ENCODE measurements at places on chromosomes 7 and 10.
A peak's percentile ranks its signal among the peaks of the same experiment; 100 is the strongest.

DNA sequence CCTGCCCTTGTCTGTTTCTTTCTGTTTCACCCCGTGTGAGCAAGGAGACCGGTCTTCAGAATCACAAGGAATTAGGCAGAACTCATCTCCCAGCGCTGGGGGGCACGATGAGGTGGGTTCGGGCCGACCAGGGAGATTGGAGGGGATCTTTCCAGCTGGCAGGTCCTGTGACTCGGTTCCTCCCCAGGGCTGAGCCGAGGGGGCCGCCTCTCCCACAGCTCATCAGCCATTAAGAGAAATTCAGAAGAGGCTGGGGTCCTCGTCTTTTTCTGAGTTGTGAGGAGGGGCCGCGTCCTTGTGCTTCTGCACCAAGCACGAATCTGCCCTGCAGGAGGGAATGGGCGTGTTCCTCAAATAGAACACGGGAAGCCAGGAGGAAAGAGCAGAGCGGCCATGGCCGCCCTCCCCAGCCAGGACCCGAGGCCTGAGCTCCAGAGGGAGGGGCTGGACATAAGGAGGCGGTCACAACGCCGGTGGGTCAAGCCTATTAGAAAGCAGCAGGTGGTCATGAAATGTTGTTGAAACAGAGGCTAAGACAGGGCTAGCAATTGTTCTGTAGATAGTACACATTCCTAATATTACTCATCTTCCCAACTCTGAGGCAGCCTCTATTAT, 125.3 kb downstream of the ADARB2 start:
- DNase-seq: no peak

- peak; percentile 40 for DNase-seq
Measured at GRCh38 chr10:49082766-49083165, 32.6 kb downstream of the VSTM4 start.

DNA sequence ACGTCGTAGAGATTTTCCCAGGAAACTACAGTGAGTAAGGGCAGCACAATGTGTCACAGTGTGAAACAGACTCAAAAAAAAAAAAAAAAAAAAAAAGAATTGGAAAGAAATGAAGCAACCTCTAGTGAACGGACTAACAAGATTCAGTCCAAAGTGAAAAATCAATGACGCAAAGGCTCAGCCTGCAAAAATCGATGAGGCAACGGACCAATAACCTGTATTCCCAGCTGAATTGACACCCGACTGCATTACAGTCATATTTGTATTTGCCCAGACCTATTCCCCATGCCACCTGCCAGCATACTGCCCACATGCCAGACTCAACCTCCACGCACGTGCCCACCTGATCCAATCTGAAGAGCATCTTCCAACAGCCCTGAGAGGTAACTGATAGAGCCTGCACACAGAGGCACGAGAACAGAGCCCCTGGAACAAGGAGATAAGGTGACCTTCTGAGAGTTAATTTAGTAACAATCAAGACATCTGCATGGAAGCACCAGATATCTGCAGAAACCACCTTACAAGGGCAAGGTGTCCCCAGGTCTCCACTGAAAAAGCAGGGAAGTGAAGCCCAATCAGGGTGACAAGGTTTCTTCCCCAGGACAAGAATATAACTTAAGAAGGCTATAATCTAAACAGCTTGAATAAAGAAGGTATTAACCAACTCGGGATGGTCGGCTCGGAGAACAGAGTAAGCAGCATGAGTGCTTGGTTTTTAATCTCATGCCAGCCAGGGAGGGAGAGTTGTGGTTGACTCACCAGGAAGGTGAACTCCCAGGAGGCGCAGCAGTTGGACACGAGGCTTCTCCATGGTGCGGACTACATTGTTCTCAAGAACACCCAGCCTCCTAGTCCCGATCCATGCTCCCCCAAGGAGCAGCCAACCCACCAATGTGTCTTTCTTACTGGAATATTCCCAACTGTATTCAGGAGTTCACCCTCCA, 48.5 kb downstream of the PLXNA4 start:
- DNase-seq: no peak

DNA sequence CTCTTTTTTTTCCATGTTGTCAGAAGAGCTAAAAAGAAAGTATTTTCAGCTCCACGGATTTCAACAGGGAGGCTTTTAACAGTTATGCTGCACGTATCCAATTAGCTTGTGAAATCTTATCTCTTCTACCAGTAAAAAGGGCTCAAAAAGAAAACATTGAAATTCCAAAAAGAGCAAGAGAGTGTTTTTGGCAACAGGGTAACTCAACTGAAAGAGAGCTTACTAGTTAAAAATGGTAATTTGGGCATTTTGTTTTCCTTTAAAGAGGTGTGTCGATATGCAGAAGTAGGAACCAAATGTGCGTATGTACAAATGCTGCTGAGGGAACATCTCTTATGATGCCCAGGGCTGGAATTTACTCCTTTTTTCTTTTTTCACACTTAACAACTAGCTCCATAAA, 292.8 kb downstream of the PRKG1 start:
- DNase-seq: no peak

DNA sequence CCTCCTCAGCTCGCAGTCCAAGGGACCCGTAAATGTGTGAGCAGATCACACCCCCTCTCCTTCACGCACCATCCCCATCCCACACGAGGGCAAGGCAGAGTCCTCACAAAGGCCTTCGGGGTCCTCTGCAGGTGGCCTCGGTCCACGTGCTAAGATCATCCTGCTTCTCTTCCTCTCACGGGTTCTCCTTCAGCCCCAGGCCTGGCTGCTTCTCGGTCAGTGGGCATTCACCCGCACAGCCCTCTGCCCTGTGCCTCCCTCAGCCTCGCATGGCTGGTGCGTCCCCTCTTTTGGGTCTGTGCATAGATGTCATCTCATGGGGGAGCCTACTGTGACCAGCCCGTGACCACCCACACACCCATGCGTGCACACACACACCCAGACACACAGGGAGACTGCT, 17.3 kb upstream of the FOXL3 start:
- no peak for DNase-seq

- DNase-seq: no peak
Measured at GRCh38 chr7:130425796-130426195, 15.0 kb downstream of the CEP41 start.

Measured in upper lobe of left lung (tissue), 6 donors.